SHP77 treated with DMSO at 0.1 percent for 48 hours (cell line): ENCODE measurements at places on chromosomes 2 and 18.
A peak's percentile ranks its signal among the peaks of the same experiment; 100 is the strongest.

GRCh38 chr2:30631051-30631671 lies 176.1 kb downstream of the CAPN13 start:
- DNase-seq: no peak

GRCh38 chr2:23571085-23571484 lies 186.1 kb downstream of the KLHL29 start:
- no peak for DNase-seq

- DNase-seq: no peak
Measured at GRCh38 chr2:133667085-133667484, 98.8 kb upstream of the NCKAP5 start.

DNA sequence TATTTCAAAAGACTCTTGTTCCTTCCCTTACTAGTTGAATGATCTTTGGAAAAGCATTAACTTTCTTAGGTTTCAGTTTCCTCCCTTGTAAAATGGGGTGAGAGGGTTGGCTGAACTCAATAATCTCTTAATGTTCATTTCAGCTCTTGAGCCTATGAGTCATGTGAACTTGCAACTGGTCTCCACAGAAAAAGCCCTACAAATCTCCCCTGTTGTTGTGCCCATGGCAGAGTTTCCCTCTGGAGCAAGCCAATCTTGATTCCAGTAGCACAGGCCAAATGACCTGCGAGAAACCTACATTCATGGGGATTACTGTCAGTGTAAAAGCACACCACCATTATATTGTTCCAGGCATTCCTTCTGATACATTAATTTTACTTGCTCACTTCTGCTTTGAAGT lies 388.9 kb downstream of the ALK start:
- DNase-seq: no peak

DNA sequence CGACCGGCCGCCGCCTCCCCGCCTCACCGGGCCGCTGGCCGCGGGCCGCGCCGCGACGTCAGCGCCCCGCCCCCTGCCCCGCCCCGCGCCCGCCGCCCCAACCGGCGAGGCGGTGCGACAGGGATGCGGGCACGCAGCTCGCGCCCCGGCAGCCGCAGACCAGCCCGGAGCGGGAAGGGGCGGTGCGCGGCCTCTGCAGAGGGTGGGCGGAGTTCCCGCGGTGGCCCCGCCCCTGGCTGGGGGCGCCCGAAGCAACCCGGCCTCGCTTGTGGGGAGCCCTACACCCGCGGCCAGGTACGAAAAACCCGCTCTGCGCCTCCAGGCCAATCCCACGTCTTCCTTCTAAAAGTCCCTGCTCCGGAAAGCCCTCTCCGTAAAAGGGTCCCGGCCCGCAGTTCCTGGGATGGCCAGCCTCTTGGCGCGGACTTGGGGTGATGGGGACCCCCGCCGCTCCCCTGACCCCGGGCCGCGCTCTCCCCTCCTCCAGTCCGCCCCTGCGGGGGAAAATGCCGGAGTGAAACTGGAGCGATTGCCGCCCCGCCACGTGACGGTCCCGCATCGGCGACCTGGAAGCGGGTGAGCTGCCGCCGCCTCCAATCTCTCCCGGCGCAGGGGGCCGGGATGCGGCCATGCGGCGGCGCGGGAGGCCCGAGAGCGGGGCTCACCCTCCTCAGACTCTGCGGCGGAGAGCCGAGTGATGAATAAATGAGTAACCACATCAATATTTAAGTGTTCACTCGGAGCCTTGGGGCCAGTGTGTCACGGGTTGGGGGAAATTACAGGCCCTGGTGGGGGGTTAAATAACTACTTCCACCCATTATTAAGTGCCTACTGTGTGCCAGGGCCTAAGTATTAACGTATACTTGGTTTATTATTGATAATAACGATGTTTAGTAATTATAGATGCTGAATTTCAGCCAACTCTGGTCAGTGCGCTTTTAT lies at the start of gene RAB11FIP5:
TSS of gene RAB11FIP5 (minus strand) at position 36 of the 942 bp plus-strand sequence. CDS start 171 bp downstream, outside the sequence.
- peak; percentile 26 for DNase-seq

DNA sequence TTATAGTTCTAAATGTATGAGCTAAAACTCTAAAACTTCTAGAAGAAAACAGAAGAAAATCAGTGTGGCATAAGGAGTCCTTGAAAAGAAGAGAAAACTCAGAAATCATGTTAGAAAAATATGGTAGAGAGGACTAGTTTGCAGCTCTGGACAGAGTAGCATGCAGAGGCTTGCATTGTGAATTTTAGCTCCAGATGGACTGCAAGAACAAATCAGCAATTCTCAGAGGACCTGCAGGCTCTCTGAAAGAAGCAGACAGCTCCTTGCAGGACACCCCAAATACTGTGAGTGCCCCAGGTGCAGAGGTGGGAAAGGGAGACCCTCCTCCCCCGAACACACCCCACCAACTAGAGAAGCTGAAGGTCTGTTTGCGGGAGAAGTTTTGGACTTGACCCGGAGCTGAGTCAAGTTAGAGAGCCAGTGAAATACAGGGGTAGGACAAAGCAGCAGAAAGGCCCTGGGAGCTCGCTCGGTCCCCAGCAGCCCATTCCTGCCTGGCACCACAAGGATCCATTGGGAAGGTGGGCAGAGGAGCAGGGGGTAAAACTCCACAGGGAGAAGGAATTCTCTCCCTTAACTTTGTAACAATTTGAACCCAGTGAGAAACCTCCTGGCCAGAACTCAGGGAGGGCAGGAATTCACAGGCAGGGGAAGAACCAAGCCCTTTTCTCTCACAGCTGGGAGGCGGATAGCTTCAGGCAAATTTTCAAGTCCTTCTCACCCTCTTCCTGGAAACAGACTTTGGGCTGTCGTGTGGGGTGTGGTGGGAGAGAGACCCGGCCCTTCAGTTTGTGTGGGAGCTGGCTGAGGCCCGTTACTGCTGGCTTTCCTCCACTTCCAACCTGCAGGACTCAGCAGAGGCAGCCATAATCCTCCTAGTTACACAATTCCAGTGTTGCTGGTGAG lies 216.2 kb upstream of the SLC35G4 start:
- no peak for DNase-seq

DNA sequence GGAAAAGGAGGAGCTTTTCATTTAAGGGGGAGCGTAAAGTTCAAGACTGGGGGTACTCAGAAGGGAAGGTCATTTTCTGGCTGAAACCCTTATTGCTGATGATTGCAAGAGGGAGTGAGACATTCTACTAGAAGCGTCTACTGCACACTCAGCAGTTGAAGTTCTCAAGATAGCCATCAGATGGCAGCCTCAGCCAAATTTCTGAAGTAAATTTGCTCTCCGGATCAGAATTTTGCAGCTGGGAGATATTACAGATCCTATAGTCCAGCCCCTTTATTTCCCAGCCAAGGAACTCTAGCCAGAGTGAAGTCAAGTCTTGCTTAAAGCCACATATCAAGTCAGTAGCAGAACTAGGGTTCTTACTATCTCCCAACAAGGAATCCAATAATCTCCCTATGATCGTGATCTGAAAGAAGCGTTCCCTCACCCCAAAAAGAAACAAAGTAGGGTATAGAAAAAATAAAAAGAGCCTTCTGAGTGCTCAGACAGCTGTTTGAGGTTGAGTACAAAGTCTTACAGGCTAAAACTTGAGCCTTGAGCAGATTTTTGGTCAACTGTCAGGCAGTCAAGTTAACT lies 24.0 kb downstream of the RAX start:
- peak; percentile 78 for DNase-seq

GRCh38 chr2:29731948-29732347 lies 189.4 kb downstream of the ALK start:
- no peak for DNase-seq

- no peak for DNase-seq
Measured at GRCh38 chr2:9286554-9287399, 80.2 kb downstream of the ASAP2 start.

DNA sequence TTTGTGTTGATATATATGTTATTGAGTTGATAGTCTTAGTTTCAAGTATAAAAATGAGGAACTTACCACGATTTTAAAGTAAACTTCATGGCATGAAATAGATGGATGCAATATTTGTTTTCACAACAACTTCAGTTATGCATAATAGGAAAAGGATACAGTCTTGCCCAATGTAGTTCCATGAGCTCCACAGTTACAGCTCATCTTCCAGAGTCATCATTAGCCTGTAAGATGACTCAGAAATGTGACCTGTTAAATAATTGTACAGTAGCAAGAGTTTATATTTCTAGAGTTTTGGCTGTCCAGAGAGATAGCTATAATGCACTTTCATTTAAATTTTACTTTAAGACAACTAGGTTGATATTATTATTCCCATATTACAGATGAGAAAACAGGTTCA lies 80.9 kb upstream of the ARHGAP28 start:
- DNase-seq: no peak

DNA sequence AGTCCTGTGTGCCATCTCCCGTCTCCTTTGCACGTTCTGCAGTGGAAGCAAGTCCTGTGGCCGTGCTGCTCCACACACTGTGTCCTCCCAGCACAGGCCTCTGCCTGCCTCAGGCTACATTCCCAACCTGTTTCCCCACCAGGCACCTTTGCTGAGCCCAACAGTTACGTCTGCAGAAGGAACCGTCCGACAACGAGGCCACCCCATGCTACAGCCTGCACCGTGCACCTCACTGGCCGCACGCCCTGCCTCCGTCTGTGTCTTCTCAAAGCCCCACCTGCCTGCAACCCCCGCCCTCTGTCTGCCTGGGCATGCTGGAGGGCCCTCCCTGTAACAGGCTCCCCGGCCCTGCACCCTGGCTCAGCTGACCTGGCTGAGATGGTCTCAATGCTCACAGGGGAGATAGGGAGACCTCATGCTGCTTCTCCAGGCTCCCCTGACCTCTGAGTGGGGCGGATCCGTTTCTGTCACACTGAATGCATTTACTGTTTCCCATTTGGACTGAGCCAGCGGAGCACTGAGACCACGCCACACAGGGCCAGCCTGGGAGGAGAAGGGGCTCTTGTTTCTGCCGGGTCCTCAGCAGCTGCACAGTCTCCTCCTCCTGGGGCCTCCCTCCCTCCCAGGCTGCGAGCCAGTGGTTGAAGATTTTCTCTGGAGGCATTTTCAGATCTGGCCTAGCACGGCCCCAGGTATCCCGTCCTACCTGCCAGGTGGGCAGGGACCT lies 109.1 kb upstream of the OTOS start:
- DNase-seq: no peak

DNA sequence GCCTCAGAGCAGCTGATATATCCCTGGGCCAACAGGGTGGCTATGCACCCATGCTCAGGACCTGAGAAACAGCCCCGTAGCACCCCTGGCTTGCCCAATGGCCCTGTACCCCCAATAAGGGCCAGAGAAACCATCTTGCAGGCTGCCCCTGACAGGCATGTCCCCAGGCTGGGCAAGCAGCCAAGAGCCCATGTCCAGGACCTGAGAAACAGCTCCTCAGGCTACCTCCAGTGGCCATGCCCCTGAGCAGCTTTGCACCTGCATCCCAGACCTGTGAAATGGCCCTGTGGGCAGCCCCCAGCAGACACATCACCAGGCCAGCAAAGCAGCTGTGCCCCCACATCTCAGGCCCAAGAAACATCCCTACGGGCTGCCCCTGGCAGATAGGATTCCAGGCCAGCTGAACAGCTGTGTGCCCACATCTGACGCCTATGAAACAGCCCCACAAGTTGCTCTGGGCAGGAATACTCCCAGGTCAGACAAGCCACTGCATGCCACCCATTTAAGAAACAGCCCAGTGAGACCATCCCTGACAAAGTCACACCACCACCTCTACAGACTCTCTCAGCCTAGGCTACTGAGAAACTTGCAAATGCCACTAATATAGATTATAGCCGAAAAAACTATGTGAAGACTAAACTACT lies 84.1 kb downstream of the TMEM237 start:
- DNase-seq: no peak

- no peak for DNase-seq
Measured at GRCh38 chr2:43302961-43303494, 76.6 kb upstream of the ZFP36L2 start.

GRCh38 chr2:239180526-239181073 lies 220.2 kb downstream of the HDAC4 start:
- DNase-seq: no peak

- DNase-seq: no peak
Measured at GRCh38 chr18:26255695-26256622, 29.7 kb downstream of the TAF4B start.

DNA sequence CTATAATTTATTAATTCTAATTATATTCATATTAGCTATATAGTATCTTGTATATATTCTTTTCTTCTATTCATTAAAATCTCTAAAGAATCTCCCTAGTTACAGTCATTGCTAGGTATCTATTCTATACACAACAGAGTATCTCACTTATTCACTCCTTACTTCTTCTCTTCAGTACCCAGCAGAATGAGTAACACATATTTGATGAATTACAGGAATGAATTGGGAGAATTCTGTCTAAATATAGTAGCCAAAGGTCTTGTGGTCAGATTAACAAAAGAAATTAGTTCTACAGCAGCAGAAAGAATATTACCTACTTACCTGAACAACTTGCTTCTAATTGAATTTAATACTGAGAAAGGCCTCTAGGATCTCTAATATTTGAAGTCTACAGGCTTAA lies 758.0 kb upstream of the ZEB2 start:
- DNase-seq: no peak

DNA sequence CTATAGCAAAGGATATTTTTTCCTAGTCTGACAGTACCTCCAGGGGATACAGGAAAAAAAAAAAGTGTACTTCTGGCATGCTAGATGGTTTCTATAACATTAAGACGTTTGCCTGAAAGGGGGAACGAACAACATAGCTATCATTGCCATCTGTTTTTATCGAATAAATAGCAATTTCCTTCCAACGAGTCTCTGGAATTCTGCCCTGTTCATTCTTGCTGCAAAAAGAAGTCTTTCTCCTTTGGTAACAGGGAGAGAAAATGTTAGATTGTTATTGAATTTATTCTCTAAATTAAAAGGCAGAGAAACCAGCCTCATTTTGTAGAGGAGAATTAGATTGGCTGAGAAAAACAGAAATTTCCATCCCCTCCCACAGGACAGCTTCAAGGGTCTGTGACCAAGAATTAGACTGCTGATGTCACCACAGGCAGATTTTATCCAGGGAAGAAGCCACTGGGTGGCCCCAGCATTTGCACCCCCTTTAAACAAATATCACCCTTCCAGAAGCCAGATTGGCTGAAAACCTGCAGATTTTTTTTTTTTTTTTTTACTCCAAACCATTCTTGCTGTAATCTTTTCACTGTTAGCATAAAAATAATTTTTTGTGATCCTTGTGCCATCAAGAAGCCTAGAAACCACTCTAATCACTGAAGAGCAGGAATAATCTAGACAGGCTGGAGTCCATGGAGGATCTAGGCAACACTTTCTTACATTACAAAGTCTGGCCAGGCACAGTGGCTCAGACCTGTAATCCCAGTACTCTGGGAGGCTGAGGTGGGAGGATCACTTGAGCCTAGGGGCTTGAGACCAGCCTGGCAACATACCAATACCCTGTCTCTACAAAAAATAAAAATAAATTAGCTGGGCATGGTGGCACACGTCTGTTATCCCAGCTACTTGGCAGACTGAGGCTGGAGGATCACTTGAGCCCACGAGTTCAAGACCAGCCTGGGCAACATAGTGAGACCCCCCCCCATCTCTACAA lies 12.0 kb downstream of the WDFY1 start:
- DNase-seq: no peak

GRCh38 chr18:58762781-58763171 lies 91.5 kb downstream of the MALT1 start:
- no peak for DNase-seq

GRCh38 chr18:49483198-49483597 lies 3.8 kb downstream of the C18orf32 start:
- DNase-seq: no peak
